Progenitor cell of endocrine pancreas (in vitro differentiated cells): ENCODE measurements at places on chromosomes 7 and 10.

- no peak for DNase-seq
Measured at GRCh38 chr7:45644237-45644636, 70.1 kb downstream of the ADCY1 start.

- no peak for DNase-seq
Measured at GRCh38 chr7:104127204-104127603, 80.6 kb downstream of the ORC5 start.

DNA sequence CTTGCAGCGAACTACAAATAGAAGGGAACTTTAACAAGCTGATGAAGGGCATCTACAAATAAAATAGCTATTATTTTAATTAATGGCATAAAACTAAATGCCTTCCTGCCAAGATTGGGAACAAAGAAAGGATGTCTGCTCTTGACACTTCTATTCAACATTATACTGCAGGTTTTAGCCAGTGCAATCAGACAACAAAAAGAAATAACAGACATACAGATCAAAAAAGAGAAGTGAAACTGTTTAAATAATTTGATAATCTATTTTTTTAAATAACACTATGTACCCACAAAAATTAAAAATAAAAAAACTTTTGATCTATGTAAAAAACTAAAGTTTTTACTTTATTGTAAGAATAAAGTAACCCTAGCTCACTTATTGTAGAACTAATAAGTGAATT, 22.4 kb upstream of the TLL2 start:
- no peak for DNase-seq

DNA sequence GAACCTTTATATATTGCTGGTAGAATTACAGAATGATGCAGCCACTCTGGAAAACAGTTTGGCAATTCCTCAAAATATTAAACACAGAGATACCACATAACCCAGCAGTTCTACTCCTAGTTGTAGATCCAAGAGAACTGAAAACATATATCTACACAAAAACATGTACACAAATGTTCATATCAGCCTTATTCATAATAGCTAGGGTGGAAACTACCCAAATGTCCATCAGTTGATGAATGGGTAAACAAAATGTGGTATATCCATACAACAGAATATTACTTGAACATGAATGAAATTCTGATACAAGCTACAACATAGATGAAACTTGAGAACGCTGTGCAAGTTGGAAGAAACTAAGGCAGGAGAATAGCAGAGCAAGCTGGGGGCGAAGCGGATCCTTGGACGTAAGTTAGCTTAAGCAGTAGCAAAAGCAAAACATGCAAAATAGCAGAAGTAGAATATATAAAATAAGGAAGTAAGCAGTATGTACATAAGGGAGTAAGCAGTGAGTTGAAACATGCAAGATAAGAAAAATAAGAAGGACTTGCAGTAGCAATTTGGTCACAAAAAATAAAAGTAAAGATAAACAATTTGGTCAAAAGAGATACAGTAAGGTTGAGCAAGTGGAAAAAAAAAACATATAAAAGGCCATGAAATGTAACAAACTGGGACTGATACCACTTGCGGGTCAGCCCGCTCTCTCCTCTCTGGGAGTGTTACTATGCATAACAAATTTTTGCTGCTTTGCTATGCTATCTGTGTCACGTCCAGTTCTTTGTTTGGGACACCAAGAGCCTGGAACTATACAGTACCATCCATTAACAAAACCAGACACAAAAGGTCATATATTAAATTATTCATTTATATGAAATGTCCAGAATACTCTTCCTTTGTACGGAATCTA, 18.0 kb upstream of the HILPDA start:
- DNase-seq: no peak

GRCh38 chr7:23347682-23348180, 48.6 kb downstream of the MALSU1 start:
- DNase-seq: no peak

DNA sequence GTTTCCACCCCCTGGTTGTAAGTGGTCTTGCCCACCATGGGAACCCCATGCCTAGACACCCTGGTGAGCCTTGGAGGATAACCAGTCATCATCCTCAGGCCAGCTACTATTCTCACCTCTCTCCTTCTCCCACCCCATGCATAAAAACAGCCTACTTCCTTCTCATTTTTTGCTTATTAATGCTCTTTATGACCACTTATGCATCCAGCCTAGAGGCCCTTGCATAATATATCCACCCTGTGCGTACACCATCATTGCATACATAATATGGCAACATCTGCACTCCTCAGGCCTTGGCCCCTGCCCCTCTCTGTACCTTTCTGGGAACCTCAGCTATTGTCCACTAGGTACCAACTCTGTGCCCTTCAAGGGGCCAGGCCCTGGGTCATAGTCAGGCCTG, 91.0 kb downstream of the CDH23 start:
- DNase-seq: no peak

GRCh38 chr10:7960108-7960507, 94.4 kb upstream of the GATA3 start:
- DNase-seq: no peak

DNA sequence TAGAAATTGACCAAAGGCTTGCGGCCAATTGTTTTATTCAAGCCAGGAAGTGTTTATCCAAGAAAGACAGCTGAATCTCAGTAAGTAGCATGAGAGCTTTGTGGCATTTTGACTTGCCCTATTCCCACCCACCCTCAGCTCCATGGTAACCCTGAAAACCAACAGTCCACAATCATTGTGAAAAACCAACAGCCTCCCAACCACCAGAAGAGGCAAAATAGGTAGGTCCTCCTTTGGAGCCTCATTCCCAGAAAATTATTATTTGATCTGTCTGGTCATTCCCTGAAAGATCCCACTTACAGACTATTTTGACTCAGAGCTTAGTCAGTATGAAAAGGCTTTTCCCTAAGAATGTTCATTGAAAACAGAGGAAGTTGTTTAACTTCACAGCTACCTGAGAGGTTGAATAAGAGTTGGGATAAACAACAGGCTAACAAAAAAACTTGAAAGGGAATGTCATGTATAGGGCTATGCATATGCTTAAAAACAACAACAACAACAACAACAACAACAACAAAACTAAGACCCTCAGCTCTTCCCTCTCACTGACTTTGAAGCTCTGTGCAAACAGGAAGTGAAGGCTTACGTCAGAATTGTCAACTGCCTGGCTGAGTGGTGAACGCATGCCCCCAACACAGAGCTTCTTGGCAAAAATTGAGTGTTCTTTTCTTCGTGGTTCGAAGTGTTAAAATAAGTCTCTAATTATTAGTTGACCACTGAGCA, 11.2 kb downstream of the KPNA7 start:
- no peak for DNase-seq

DNA sequence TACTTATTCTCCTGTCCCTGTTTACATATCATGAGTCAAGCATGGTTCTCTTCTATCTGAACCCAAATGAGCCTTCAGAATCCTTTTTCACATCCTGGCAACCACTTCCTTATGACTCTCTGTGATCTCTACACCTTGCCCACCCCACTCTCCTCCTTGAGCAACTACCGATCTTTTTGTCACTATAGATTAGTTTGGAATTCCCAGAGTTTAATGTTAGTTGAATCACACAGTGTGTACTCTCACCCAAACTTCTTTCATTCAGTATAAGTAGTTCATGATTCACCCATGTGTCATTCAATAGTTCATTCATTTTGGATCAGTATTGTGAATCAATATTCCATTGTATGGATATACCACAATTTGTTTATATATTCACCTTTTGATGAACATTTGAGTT, 55.3 kb downstream of the TFAM start:
- DNase-seq: no peak

DNA sequence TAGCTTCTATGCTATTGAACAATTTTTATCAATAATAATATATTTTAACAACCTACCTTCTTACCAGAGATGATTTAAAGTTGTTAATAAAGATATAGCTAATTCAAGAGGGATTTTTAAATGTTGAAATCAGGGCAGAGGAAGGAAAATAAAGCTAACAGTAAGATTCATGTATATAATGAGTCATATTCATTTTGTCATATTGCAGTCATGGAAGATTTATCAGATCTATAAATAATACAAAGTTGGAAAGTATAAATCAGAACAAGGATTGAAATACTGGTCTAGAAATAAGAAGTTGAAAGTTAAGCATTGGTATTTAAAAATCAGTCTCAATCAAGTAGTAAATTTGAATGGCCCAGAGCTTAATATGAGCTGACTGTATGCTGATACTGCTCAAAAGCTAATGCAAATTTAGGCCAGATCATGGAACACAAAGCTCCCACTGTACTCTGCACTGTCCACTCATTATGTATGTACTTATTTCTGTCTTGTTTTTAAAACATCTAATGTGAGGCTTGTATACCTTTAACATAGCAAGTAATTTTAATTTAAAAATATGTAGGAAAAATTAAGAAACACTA, 196.9 kb downstream of the ZEB1 start:
- DNase-seq: no peak

- DNase-seq: no peak
Measured at GRCh38 chr7:57305192-57305748, 144.7 kb upstream of the ZNF716 start.
